ENCODE measurements at places on chromosomes 13 and 19.

GRCh38 chr13:73451221-73452029 lies 392.6 kb downstream of the KLF5 start:
- no peak for DNase-seq

- no peak for DNase-seq
These were observed 5.3 kb downstream of the GPX4 start for GRCh38 chr19:1109032-1109551.

DNA sequence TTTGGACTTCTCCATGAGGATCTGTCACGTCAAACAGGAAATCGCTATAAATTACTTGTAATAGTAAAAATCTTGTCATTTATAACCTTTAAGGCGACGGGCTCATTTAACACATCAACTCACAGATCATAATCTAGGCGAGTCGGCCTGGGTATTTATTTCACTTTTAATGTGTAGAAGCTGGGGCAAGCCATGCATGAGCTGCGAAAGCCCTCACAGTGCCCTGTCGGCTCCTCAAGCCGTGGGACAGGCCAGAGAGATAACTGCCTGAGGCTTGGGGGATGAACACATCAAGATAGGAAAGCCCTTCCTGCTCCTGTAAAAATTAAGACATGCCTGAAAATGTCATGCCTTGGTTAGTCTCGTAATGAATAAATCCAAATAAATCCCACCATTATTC lies 30.8 kb downstream of the SOX1 start:
- no peak for DNase-seq

DNA sequence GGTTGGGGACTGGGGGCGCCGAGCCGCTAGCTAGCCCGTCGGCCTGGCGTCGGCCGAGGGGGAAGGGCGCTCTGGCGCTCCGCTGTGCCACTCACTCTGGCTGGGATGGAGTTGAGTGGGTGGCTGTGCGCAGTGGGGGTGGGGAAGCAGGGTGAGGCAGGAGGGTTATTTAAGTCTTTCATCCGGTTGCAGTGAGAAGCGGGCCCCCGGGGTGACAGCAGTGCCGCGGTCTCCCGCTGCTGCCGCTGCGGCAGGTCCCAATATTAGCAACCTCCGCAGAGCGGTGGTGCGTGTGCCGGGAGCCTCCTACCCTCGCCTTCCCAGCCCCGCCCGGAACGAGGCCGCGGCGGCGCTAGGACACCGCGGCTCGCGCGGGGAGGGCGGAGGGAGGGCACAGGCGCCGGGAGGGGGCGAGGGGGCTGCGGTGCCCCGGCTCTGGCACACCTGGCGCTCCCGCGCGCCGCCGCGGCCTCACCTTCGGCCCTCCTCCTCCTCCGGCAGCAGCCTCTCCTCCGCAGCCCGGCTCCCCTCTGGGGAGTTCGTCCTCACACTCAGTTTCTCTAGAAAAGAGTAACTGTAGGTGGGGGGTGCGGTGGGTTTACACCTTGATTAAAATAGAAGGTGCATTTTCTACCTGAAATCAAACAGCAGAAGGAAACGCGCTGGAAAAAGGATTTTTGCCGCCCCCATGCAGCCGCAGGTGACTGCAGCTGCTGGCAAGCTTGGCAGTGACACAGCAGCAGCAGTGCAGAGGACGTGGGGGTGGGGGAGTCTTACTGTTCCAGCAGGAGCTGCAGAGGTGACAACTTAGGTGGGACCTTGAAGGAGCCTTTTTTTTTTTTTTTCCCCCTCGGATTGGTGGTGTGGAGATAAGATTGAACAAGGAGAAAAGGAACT lies 4.5 kb downstream of the FGF9 start:
- DNase-seq, result peak; percentile 29

DNA sequence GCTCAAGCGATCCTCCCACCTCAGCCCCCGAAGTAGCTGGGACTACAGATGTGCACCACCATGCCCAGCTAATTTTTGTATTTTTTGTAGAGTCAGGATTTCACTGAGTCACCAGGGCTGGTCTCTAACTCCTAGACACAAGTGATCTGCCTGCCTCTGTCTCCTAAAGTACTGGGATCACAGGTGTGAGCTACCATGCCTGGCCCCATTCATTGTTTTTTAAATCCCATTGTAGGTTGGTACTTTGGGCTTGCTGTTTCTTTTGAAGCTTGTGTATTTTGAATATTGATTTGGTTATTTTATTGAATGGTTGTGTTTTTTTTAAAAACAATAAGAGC lies 26.7 kb downstream of the ZMYM2 start:
- DNase-seq, result no peak

DNA sequence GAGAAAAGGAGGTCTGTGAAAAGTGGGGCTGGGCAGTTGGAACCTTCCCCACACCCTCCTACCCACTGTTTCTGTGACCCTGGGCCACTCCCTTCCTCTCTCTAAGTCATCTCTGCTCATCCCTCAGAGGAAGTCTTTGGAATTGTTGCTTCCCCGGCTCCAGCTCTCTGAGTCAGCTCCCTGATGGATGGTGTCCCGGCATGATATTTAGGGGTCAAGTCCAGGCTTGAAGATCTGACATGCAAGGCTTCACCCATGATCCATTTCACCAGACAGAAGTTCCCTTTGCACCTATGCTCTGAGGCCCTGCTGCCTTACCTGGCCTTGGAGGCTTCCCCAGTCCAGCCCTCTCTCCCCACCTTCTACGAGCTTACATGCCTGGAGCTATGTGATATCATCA lies 13.3 kb downstream of the EXOC3L2 start:
- DNase-seq, result no peak

DNA sequence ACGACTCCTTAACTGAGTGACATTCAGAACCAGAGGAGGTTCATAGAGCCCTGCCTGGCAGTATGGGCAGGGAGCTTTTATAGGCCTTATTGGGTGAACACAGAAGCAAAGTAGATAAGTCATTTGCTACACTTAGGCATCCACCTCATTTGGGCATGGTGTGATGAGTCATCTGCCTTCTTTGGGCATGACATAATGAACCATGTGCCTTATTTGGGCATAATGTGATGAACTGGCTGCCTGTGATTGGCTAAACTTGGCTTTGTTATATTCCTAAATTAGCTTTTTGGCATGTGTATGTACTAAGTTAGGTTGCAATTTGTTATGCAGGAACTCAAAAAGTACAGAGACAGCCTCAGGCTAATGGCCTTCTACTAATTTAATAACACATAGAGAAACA lies 2210.2 kb upstream of the PCDH20 start:
- no peak for DNase-seq

DNA sequence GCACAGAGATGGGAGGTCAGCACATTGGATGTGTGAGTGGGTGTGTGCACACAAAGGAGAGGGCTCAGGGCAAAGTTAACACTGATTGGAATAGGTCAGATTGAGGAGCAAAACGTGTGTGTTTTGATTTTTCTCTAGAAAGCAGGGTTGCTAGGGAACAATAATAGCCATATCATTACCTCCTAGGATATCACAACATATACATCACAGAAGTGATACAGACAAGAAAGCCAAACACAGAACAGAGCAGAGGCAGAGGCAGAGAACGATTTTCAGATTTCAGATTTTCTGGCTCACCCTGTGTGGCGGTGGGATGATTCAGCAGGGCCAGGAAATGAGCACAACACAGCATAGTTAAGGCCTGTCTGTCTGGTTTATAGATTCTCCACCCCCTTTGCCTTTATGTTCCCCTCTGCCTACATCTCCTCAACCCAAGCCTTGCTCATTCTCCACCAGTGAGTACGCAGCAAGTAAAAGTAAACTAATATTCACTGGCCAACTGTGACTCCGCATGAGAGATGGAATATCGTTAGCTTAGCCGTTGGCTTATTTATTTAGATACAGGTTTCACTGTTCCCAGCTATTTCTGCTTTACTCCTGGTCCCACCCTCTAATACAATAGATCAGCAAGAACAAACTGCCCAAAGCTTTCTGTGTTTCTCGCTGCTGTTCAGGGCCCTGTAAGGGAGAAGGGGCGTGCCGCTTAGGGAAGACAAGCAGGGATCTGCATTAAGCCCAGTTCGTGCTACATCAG lies 182.7 kb upstream of the TSC22D1 start:
- DNase-seq, result no peak

- DNase-seq, result no peak
These were observed 99.4 kb upstream of the SERP2 start for GRCh38 chr13:44273991-44274770.

DNA sequence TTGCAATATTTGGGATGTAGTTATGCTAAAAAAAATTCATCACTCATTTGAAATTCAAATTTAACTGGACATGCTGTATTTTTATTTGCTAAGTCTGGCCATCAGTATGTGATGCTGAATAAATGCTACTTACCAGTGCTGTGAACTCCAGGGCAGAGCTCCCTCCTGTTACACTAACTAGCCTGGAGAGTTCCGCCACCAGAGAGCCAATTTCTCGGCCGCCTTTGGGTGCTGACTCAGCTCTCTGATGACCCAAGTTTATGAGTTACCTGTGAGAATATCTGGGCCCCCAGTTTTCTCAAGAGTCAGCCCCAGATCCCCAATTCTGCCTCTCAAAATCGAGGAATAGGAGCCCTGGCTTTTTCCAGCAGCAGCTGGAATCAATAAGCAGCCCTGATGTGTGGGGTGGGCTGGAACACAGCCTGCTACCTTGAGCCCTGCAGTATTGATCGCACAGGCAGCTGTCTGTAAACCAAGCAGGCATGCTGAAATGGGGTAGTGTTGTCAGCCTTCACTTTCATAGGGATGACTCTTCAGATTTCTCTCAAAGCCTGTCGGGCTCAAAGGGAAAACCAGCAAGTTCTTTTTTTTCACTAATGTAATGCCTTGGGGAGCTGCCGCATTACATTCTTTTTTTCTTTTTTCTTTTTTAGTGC lies 113.7 kb downstream of the DNAJC15 start:
- DNase-seq, result no peak

GRCh38 chr19:19214159-19214490 lies 2.4 kb downstream of the NCAN start:
- no peak for DNase-seq

All from activated CD4-positive, alpha-beta T cell treated with anti-CD3 and anti-CD28 coated beads, Interleukin-2, amount 50 U/mL, for 1 hour (primary cell).